ENCODE measurements at places on chromosomes 6 and 20.

GRCh38 chr6:130779658-130780033 lies 47.6 kb upstream of the SMLR1 start:
- no peak for DNase-seq

DNA sequence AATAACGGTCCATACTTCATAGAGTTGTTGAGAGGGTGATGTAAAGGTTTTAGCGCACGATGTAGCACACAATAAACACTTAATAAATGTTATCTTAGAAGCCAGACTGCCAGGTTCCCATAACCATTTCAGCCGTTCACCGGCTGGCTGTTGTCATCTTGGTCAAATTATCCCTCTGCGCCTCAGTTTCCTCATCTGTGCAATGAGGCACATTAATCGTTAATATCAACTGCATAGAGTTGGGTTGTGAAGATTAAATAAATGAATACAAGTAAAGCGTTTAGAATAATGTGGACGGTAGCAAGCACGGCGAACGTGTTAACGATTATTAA lies 432 bp upstream of the PSMF1 start:
- no peak for DNase-seq

GRCh38 chr6:74768120-74768519 lies 437.7 kb downstream of the COL12A1 start:
- no peak for DNase-seq

DNA sequence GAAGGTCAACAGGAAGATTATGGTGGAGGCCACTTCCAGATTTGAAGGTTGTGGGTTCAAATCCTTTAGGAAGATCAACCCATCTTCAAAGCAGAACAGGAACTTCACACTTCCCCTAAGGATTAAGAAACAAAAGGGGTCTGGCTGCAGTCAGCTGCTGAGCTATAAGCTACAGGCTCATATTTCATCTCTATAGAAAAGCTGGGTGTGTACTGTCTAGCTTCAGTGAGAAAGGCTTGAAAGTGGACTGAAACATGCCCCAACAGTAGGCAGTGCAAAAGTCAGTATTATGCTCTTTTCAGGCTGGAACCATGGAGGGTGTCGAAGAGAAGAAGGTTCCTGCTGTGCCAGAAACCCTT lies 60.1 kb upstream of the SPDEF start:
- peak; percentile 24 for DNase-seq

DNA sequence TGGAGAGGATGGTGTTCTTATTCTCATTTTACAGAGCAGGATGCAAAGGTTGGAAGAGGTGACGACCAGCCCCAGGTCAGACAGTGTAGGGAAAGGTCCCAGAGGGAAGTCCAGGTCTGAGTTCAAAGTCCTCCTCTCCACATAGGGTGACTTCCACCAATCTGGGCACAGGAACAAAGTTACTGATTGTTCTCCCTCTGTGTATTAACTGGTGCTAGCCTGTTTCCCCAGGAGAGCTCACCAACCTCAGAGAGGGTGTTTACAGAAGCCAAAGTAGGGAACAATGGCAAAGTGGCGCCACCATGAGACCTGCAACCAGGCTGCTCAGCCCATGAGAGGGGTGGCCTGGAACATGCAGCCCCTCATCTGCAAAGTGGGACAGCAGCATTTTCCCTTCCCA lies 16.8 kb upstream of the SIRPB1 start:
- DNase-seq, result no peak

- no peak for DNase-seq
Observed at GRCh38 chr20:17726902-17727301, 27.1 kb downstream of the BANF2 start.

GRCh38 chr20:33994222-33994913 lies 657 bp downstream of the RALY start:
- peak; percentile 87 for DNase-seq

- no peak for DNase-seq
Observed at GRCh38 chr6:56043761-56044160, 168.4 kb upstream of the BMP5 start.

DNA sequence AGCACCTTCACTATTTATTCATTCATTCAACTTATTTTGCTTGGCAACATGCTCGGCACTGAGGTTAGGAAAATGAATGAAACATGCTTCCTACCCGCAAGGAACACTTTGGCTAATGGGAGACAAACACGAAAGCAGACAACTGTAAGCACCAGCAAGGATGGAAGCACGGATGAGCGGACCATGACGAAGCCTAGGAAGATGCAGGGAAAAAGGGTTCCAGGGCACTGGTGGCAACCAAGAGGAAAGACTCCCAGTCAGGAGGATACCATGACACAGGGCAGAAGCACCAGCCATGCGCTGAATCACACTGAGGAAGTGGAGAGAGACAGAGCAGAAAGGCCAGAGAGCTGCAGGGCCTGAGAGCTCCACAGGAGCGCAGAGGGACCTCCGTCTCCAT lies 9.8 kb downstream of the PDE10A start:
- DNase-seq, result no peak

DNA sequence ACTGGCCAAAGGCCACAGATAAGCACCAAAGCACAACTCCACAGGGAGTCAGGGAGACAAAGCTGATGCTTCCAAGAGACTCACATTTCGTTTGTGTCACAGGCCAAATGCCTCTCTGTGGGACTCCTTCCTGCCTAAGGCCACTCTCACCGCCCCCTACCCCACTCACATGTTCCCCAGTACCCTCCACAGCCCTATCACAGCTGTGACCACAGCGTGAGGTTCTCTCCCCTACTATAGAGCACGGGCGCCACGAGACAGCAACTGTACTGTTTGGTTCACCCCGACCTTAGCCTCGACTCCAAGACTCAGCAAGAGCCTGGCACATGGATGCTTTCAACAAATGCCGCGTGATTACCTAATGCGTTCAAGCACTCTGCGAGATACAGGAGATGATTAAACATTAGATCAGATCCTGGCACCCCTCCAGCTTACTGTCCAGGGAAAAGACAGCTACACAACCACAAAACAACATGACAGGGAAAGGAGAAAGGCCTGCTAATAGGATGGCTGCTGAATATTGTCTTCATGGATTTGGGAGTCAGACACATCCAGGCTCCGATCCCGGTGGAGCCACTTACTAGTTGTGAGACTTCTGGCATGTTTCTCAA lies 105.5 kb downstream of the AGPAT4 start:
- peak; percentile 100 for DNase-seq

DNA sequence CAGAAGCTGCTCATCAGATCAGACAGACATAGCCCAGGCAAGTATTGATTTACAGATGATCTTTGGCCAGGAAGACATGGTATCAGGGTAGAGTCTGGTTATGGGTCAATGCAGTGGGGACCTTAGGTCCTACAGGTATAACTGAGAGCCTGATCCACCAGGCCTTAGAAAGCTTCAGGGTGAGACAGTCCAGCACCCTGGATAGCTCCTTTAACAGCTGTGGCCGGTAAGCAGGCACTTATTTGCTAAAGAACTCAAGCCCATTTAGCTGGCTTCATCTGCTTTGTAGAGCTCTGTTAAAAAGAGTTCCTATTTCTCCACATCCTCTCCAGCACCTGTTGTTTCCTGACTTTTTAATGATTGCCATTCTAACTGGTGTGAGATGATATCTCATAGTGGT lies 39.6 kb downstream of the ESR1 start:
- no peak for DNase-seq

DNA sequence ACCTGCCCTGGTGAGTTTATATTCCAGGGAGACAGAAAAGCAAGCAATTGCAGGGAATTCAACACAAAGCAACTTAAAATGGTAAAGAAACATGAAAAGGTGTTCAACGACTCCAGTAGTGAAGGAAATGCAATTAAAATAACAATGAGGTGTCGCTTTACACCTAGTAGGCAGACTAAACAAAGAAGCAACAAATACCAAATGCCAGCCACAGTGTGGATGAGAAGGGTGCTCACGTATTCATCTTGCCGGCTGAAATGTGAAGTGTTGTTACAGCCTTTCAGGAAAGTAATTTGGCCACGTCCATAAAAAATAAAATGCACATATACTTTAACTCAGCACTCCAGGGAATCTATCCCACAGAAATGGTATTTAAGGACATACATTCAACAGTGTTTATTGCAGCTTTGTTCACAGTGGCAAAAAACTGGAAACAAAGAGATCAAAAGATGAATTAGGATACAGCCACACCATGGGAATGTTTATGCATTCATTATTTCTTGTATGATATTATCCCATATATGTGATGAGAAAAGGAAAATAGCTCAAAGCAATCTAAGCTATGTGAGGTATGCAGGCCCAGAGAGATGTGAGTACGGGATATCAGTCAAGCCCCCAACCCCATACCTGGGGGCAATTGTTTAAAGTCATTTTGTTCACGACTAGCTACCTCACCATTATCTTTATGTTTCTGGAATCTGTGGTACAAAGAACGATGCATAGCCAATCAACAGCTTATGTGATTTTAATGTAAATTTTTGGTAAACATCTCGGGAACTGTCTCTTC lies 266.0 kb upstream of the SOX4 start:
- no peak for DNase-seq

GRCh38 chr20:36205026-36205425 lies 31.3 kb upstream of the AAR2 start:
- DNase-seq, result no peak

DNA sequence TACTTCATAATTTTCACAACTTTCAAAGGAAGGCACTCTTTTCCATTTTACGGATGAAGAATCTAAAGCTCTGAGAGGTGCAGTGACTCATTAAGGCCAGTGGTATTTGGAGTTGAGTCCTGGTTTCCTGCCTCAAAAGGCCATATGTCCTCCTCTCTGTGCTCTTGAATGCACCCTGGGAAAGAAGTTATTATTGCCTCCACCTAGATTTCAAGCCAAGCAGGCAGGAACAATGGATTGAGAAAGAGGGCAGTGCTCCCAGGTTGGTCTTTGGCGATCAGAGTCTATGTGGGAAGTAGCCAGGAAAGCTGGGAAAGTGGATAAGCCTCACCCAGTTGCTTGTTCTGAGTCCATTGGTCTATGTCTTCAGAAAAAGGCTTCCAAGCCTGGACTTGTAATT lies 165.0 kb downstream of the MAFB start:
- DNase-seq, result no peak

- DNase-seq, result no peak
Observed at GRCh38 chr6:118344014-118344670, 204.0 kb upstream of the PLN start.

GRCh38 chr6:137708481-137708880 lies 158.6 kb upstream of the TNFAIP3 start:
- DNase-seq, result no peak

DNA sequence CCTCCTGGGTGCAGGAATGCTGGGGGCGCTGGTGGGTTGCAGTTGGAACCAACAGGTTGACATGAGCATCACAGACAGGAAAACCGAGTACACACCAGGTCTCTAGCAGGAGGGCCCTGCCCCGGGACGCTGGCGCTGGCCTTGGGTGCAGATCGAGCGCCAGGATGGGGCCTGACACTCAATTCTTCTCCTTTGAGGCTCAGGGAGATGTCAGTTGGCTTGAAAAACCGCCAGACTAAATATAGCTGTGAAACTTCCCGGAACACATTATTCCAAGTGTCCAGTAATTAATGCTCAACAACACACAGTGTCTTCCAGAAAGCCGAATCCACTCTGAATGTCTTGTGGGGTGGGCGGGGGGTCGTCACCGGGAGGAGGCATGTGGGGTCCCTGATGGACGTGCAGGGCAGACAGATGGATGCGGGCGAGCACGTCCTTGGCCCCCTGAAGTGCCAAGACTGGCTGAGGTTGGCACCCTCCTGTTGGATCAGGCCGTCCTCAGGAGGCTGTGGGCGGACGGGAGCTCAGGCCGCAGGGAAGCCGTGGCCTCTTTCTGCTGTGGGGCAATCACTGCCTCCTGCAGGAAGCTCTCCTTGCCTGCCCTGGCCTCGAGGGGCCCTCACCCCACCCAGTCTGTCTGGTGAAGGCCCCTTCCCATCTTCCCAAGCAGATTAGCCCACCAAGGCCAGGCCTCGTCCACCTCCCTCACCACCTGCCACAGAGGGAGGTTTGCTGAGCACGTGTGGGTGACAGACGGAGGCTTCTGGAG lies 19.4 kb upstream of the GATA5 start:
- DNase-seq, result no peak

DNA sequence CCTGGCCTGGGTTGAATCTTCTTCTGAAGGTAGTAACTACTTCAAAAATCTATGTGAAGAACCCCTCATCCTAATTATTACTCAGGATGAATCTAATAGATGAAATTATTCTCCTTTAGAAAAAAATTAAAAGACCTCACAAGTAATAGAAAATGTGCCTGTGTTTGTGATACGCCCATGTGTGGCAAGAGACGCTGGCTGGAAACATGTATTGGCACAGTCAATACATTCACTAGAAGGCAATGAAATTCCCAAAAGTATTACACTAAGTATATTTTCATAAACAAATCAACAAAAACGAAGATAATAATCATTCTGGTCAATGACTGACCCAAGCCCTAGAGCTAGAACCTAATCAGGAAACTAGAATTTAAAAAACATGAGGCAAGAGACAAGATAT lies 64.0 kb downstream of the B4GALT5 start:
- no peak for DNase-seq

GRCh38 chr6:2447318-2447920 lies 202.0 kb upstream of the GMDS start:
- no peak for DNase-seq

DNA sequence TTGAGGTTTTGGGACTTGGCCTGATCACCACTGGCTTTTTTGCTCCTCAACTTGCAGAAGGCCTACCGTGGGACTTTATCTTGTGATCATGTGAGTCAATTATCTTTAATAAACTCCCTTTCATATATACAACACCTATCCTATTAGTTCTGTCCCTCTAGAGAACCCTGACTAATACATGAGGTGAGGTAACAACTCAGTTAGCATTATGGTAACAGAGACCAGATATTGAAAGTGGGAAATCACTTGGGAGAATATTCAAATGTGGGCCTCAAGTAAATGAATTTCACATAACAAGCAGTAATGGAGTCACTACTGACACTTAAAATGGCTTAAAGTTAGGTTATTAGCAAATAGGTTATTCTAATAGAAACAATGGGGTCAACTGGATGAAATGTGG lies 438.1 kb upstream of the AGPAT4 start:
- DNase-seq, result no peak

- DNase-seq, result no peak
Observed at GRCh38 chr6:105587349-105588122, 184.7 kb upstream of the PREP start.

DNA sequence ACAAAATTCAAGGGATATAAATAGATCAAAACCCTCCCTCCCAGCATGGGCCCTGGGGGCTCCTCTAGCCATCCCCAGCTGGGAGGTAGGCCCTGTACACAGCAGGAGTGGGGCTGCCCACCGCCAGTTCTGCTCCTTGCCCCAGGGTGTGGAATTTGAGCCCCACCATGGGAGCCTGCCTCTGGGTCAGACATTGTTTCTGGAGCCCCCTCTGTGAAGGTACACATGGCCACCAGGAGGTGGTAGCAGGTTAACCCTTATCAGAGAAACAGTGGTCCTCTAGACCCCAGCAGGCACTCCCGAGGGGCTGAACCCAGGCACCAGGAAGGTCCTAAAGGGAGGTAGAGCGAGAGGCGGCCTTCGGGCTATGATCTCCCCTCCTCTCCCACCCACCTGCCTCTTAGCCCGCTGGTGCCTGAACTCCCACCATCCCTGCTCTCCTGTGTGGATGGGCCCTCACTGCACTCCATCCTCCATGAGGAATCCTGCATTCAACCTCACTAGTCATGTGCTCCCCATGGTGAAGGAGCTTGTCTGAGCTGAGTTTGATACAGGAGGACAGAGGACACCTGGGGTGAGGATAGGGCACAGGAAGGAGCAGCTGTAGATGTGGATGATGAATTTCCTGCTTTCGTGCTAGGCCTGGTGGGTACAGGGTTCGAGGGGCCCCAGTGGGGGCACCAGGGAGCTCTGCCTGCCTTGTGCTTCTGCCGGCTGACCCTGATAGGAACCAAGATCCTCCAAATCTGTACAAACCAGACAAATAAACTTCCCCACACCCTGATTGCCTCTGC lies 114.9 kb downstream of the GRM4 start:
- DNase-seq, result peak; percentile 95
